Foreskin fibroblast (primary cell): ENCODE measurements at places on chromosomes 12 and 14.

GRCh38 chr12:98653866-98654493, 8.9 kb downstream of the APAF1 start:
- peak; percentile 72 for DNase-seq

DNA sequence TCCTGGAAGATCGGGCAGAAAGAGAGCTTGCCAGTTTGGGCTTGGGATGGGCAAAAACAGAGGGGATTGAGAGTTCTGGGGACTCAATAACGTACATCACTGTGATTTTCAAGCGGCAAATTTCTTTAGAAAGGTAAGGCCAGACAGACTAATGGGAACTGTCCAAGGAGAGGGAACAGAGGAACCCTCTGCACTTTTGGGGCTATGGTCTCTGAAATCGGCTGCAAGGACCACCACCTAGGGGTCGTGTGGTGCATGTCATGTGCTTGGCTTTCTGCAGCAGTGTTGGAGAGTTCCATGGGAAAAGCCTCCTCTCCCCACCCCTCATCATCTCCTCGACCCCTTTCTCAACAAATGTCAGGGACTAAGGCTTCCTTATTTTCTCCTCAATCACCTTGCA, 79.6 kb downstream of the PPM1A start:
- DNase-seq = no peak

DNA sequence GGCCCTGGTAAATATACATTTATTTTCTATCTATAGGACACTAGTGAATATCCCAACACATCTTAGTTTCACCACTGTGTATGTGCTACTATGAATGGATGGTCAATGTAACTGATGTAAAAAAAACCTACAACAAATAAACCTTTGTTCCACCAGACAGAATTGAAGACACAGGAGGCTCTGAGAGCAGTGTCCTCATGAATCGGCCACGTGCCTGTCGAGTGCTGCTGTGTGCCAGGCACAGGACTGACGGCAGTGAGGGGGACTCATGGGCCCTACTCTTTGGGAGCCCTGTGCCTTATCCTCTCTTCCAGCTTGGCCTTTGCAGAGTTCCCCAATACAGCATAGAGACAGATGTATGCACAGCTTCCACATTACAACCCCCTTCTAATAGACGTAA, 18.2 kb downstream of the CINP start:
- no peak for DNase-seq

- no peak for DNase-seq
Observed at GRCh38 chr12:62523619-62524018, 57.0 kb downstream of the MON2 start.

GRCh38 chr14:96252999-96253539, 2.9 kb upstream of the BDKRB1 start:
- DNase-seq = peak; percentile 89

DNA sequence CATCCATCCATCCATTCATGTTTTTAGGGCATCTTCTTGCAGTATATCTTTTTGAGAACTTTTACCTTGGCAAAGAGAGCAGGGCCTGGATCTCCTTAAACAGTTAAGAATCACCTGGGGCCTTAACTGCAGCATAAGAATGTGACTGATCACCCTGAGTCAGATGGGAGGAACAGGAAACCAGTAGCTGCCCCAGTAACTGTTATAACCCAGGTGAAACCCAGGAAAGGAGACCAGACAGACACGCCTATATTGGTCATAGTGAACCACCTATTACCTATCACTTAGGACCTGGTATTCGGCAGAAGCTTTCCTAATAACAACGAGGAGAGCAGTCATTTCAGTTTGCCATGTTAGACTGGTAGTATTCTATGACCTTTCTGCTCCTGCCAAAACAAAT, 43.4 kb upstream of the NR2C1 start:
- DNase-seq = no peak

DNA sequence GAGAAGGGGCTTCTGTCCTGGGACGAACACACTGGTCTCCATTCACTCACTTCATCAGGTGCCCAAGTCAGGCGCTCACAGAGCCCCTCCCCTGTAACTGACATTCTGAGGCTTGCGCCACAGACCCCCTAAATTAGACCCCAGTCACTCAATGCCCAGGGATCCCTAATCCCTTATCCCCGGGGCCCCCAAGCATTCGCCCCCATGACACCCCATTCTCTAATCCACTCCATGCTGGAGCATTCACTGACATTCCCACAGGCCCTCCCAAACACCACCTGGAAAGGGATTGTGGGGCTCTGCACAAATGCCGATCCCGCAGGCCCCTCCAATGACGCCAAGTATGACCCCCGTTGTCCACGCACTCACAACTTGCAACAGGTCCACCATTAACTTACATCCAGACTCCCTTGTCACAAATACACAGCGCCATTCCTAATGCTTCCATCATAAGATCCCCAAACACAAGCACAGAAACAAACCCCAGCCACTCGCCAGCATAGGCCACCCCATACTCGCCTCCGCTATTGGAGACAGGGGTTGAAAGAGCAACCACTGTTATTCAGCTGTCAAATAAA, 1.5 kb downstream of the ZNF605 start:
- no peak for DNase-seq

DNA sequence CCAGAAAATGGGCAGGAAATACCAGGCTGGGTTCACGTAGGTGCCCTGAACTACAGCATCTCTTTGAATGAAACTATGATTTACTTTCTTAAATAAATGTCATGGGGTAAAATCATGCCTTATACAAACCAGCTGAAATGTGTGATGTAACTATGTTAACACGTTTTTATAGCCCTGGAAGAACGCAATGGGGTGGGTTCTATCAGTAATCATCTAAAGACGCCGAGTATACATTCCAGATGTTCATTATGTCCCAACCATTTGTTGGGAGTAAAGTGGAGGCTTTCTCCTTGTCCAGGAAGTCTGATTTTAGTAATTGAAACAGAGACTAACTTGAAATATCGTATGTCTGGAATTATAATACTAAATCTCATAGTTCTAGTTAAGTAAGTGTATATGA, 16.2 kb upstream of the IGF1 start:
- DNase-seq = peak; percentile 18

GRCh38 chr14:98949481-98950135, 322.4 kb downstream of the BCL11B start:
- DNase-seq = no peak

DNA sequence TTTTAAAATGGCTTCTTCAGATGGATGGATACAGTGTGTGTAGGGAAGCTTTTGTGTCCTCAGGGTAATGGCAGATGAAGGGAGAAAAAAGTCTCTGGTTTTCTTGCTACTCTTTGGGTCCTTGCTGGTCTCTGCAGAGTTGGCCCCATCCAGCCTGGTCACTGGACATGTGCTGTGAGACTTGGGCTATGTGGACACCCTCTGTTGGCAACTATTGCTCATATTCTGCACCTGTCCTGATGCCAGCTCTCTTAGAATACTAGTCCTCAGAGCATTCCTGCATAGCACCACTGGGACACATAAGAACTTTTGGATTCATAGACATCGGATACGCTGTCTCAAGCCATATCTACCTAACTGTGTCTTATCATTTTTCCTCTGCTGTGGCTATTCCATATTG, 20.0 kb downstream of the NAV3 start:
- no peak for DNase-seq

GRCh38 chr14:47541662-47542061, 133.7 kb downstream of the MDGA2 start:
- DNase-seq = no peak

DNA sequence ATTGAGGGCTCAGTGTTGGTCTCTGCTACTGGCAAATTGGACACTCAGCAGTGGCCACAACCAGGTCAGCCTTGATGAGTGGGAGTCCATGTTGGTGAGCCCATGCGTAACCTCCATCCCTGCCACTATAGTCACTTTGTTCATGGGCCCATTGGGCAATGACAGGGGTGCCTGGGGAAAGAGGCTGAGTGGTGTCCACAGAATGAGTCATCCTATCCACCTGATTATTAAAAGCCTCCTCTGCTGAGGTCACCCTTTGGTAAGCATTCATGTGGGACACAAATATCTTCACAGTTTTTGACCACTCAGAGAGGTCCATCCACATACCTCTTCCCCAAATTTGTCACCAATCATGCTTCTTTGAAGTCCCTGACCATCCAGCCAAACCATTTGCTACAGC, 50.0 kb downstream of the FIGNL2 start:
- peak; percentile 35 for DNase-seq

GRCh38 chr14:103932791-103933490, 4.7 kb downstream of the TDRD9 start:
- no peak for DNase-seq

DNA sequence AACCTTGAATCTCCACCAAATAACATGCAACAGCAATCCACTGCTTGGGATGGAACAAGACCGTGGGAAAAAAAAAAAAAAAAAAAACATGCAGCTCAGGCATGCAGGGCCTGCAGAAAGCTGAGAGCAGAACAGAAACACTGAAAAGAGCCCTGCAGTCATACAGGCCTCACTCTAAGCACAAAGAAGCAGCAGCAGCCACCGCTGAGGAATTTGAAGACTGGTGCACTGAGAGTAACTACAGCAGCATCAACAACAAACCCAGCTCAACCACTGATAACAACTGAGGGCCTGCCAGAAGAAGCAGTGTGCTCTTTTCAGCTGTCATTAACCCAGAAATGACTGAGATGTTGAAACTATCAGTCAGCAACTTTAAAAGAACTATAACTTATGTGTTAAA, 354.7 kb upstream of the TMTC1 start:
- no peak for DNase-seq

- no peak for DNase-seq
Observed at GRCh38 chr12:113167868-113168267, 17.4 kb downstream of the DDX54 start.

GRCh38 chr14:65846196-65846868, 433.8 kb downstream of the FUT8 start:
- DNase-seq = no peak

DNA sequence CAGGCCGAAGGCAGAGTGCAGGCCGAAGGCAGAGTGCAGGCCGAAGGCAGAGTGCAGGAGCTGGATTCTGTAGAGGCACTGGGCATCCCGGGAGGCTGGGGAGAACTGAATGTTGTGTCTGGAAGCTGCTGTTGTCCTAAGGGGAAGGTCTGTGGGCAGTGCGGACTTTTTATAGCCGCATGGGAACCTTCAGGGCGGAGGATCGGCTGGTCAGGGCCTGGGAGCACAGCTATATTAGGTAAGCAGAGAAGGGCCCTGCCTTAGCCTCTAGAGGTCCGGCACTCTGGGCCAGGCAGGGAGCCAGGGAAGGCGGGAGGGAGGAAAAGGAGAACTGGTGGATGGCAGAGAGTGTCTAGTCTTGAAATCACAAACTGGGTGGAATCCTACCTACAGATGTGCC, 14.2 kb downstream of the CABP1 start:
- DNase-seq = no peak

DNA sequence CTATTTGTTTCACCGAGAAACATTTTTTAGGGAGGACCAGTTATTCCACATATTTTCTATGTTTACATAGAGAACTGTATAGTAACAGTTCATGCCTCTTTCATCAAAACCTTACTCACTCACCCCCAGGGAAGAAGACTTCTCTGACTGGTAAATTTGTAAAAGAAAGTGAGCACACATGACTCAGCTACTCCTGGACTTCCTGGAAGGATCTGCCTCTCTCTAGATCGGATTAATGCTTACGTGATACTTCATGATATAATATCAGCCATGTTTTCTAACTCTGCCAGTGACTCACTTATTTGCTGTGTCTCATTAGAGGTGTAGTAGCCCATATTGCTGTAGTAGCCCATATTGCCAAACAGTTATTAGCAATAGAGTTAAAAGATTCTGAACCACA, 494.3 kb upstream of the ATXN7L3B start:
- no peak for DNase-seq

- peak; percentile 73 for DNase-seq
Observed at GRCh38 chr14:80850197-80850814, 91.2 kb downstream of the CEP128 start.

DNA sequence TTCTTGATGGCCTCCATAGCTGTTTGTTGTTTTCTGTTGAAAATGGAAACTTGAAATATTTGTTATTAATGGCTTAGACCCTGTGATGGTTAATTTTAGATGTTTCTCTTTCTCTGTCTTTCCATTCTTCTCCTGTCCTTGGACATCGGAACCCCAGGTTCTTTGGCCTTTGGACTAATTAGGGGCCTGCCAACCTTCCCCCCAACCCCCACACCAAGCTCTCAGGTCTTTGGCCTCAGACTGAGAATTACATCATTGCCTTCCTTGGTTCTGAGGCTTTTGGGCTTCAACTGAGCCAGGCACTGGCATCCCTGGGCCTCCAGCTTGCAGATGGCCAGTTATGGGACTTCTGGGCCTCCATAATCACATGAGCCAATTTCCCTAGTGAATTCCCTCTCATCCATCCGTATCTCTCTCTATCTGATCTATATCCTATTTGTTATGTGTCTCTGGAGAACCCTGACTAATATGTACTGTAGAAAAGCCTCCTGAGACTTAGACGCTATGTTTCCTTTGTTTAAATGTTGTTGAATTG, 71.6 kb downstream of the FGD4 start:
- DNase-seq = no peak

GRCh38 chr12:104583301-104583700, 126.6 kb downstream of the CHST11 start:
- no peak for DNase-seq

- DNase-seq = no peak
Observed at GRCh38 chr12:4137015-4137414, 136.5 kb upstream of the CCND2 start.

DNA sequence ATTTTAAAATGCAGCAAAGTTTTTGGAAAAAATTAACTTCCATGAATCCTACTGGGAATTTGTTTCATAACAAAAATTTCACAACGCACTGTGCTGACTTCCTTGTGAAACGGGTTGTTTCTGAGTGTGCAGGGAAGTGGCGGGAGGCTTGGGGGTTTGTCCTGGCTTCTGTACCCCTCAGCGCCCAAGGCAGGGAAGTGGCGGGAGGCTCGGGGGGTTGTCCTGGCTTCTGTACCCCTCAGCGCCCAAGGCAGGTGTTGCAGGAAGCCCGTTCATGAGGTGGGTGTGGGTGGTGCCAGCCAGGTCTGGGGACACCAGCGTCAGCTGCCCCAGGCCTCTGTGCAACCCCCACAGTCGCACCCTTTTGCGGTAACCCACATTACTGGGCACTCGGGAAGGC, 25.1 kb downstream of the ADGRD1 start:
- no peak for DNase-seq

DNA sequence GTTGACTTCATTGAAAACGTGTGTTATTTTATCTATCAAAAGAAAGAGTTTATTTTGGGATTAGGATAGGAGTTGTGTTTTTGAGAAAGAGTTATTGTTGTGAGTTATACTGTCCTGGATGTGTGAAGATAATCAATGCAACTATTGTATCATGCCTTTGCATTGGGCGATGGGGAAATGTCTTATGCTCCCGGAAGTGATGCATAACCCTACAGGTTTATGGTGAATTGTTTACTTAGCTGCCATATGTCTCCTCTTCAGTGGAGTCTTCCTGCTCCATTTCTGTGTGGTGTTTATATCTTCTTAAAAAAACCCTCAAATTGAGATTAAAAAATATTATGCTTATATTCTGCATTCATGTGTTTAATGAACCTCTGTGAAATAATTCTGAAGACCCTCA, 6.5 kb downstream of the PDE3A start:
- DNase-seq = no peak

DNA sequence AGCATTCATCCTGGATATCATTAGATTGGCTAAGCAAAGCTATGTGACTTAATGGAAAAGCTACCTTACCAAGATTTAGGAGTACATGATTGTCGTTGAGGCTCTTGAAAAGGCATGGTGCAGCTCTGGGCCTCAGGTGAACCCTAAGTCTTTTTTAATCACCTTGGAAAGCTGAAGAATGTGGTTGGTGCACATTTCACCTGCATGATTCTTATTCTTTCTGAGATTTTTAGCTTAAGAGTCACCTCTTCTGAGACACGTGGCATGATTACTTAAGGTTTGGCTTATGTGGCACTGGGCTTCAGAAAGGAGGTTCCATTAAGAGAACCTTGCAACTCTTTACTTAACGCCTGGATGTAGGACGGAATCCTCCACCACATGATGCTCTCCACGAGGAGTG, 498.5 kb downstream of the TMEM117 start:
- no peak for DNase-seq
